ENCODE measurements at places on chromosomes 11 and 22.

DNA sequence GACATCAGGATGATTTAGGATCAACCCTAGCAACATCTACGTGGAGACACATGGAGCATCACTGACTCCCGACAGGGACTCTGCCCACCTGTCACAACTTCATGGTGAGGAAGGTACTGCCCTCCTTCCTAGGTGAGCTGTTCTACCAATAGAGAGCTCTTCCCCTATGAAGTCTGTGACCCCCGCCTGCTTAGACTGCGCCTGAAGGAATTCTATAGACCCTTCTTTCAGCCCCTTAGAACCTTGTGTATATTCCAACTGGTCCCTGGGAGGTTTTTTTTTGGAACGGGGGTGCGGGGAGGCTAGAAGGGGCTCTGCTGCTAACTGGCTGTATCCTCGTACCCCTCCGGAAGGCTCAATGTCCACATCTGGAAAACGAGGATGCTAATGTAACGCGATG lies 566 bp downstream of the INTS4 start:
- no peak for DNase-seq

DNA sequence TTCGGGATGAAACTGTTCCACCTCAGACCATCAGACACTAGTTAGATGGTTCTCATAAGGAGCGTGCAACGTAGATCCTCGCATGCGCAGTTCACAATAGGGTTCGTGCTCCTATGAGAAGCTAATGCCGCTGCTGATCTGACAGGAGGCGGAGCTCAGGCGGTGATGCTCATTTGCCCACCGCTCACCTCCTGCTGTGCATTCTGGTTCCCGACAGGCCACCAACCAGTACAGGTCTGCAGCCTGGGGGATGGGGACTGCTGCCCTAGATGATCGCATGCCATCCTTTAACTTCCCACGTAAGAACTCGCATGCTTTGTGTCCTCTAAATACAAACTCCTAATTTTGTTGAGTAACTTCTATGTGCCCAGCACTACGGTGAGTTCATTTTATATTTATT lies 62.6 kb downstream of the EFCAB6 start:
- no peak for DNase-seq

GRCh38 chr22:46761539-46762237 lies 762 bp upstream of the TBC1D22A start:
- DNase-seq: no peak

DNA sequence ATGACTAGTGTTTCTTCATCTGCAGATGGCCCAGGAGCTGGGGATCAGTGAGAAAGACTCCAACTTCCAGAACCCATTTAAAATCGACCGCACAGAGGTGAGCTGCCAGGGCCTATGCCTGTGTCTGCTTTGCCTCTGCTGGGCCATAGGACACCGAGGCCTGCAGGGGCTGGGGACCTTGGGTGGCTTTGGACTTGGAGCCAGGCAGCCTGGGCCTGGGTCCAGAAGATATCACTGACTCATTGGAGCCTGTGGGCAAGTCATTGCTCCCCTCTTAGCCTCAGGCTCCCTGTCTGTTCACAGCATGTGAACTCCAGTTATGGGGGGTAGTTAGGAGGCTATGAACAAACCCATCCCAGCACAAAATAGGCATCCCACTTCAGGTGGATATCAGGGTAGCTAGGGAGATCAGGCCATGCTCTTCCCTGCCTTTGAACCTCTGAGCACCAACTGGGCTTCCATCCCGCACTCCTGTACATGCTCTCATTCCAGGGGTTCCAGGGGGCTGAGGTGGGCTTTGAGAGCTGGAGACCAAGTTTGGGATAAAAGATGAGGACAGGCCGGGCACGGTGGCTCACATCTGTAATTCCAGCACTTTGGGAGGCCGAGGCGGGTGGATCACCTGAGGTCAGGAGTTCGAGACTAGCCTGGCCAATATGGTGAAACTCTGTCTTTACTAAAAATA lies 13.4 kb downstream of the CCDC134 start:
- no peak for DNase-seq

- DNase-seq: no peak
Measured at GRCh38 chr11:11421509-11421908, 68.5 kb upstream of the CSNK2A3 start.

DNA sequence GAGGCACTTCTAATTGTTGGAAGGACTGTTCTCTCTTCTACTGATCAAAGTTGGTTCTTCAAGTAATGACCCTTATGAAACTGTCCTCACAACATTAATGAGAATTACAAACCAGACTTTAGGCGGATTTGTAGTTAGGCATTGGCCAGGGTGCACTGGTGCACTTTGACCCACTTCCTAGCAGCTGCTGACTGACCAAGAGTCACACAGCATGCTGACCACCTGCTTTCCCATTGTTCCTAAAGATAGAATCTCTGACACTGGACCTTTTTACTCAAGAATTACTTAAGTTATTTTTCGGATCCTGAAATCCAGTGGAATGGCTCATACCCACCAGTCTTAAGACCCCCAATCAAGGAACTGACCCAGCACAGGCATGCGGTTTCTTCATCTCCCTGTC lies 264.0 kb downstream of the ST3GAL4 start:
- DNase-seq: no peak

DNA sequence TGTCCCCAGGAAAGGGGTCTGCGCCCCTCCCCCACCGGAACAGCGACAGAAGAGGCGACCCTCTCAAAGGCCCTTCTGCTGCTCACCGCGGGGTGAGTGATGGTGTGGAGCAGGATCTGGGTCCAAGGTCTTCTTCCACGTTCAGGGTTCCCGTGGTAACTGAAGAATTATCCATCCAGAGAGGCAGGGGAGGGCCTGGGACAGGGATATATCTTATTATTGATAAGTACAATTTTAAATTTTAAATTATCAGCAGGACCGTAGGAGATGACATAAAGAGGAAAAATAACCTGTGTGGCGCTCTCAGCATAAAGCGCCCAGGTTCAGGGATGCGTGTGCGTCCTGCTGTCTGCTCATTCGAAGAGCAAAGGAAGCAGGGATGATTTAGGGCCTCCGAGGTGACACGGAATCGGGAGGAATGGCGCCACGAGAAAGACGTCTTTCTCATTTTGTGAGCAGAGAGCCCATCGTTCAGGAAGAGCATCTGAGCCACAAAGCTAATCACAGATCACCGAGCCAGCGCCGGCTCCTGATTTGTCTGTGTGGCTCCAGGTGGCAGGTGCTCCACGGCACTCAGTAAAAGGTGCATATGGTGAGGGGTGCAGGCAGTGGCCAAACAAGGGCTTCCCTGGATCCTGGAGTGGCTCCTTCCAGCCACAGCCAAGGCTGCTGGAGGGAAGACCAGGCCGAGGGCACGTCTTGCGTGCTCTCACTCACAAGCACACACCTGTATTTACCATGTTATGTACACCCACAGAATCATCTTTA lies 19.3 kb downstream of the KRTAP5-5 start:
- DNase-seq: no peak

DNA sequence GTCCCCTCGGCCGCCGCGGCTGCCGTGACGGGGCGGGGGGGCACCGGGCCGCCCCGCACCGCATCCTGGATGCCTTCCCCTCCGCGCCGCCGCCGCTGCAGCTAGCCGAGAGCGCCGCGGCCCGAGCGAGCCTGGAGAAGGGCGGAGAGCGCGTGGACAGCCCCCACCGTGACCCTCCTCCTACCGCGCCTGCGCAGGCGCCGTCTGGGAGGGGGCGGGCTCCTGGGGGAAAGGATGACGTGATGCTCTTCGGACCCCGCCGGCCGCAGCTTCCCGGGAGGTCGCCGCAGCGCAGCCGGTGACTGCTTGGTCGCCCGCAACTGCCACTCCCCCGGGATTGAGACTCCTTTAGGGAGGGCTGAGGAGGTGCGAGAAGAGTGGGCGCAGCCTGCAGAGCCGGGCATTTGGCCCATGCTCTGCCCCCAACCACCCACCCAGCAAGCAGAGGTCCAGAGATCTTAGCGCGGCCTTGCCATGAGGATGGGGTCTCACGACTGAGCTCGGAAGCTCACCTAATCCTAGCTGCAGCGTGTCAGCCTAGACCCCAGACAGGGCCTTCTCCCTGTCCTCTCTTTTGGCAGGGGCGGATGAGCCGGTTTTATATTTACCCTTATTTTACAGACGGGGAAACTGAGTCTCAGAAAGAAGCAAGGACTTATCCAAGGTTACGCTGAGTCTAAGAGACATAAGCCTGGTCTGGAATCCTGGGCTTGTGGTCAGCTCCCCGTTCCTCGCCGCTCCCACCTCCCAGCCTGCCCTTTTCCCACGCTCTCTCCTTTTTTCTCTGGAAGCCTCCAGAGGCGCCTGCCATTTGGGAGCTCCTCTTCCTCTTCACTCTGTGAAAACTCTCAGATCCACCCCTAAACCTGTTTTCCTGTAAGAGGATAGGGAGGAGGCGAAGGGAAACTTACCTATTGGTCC lies at the start of gene DENND5A:
DENND5A (minus strand) TSS at position 140 of the 921 bp plus-strand sequence. CDS start 281 bp downstream, outside the sequence.
- peak; percentile 93 for DNase-seq

DNA sequence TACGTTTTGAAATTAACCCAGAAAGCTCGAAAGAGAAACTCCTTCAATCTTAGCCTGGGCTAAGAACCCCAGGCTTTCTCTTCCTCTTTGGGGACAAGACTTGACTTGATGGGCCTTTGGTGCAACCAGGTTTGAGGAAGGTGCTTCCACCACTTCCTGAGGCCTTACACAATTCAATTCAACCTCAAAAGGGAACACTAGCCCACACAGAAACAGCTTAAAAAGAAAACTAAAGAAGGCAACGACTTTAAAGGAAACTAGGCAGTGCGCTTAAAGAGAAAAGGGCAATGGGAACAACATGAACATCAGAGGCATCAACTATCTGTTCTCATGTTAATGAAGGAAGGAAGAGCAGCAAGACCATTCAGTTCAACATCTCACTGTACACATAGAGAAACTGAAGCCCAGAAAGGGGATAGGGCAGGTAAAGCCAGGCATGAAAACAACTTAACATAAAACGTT lies 24.8 kb downstream of the PAK1 start:
- no peak for DNase-seq

DNA sequence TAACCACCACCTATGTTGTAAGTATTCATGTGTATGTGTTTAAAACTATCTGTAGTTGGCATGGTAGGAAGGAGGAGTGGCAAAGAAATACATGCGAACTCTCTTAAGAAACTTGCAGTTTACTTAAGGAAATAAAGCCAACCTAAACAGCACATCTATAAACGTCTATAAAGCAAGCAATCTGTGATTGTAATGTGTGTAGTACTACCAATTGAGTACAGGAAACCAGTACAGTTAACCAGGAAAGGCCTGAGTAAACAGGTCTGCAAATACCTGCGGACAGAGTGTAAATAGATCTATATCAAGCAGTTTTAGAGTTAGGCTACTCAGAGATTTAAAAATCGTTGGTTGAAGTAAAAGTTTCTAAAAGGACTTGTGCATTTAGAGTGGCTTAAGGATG lies 59.5 kb upstream of the AMOTL1 start:
- no peak for DNase-seq

DNA sequence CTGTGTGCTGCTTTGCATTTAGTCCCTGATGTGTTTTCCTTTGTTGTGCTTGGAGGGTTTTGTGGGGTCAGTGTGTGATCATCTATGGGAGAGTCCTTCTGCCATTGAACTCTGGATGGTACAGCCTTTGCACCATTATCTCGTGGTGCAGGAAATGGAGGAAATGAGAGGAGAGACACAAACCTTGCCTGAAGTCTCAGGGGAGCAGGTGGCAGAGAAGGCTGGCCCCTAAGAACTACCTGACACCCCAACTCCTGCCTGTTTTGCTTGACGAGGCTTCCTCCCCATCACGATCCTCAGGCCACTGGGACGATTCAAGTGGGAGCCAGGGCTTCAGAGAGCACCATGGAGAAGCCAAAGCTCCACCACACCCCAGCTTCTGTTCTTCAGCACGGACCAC lies 1316.4 kb downstream of the TBC1D22A start:
- DNase-seq: no peak
